ENCODE measurements at places on chromosomes 11 and 22. TPM values are rescaled to one million over a fixed set of nuclear protein-coding genes. Genes with fewer than 3 reads are reported as not detected.

GRCh38 chr11:123841174-123841573 is 35.0 kb upstream of the OR6M1 start:
- DNase-seq: no peak

SCO2 gene
- total RNA-seq: 63.6 TPM

RFPL1 gene
- total RNA-seq: not detected

DNA sequence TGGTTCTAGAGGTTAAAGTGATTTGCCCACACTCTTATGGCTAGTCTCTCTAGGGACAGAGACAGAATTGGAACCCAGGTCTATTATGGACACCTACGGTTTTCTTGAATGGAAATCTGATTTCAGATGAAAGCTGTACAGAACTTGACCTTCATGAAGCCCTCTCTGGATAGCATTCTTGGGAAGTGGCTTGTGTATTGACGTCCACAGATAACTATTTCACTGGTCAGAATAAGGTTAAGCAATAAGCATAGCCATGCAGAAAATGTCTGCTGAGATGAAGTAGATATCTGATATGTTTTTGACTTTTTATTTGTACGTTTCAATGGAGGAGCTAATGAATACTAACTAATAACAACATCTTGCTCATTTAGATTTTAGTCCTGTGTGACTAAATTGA is 1.1 kb downstream of the TLCD5 start:
- no peak for DNase-seq

DNA sequence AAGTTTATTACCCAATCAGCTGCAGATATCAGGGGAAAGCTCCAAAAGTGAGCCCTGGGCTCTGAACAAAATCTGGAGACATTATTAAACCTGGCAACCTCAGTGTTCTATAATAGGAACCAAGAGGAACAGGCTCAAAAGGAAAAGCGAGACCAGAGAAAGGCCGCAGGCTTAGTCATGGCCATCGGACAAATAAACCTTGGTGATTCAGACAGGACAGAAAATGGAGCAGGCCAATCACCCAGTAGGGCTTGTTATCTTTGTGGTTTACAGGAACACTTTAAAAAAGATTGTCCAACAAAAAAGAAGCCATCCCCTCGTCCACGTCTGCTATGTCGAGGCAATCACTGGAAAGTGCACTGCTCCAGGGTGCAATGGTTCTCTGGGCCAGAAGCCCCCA is 7.7 kb upstream of the PANX1 start:
- no peak for DNase-seq

DNA sequence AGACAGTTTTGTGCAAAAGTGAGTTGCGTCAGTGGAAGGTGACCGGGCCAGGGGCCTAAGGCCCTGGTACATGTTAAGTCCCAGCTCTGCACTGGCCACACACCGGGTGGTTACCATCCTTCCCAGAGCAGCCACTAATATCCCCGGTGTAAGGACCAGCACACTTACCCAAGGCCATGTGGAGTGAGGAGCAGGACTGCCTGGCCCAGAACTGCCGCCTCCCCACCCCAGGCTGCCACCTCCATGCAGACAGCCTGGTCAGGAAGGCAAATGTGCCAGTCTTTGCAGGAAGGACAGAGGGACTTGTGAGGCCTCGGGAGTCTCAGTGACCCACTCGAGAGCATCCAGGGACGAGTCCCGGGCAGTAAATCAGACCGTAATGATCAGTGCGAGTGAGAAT is 102.9 kb downstream of the MORC2 start:
- DNase-seq: no peak

- DNase-seq: no peak
These were observed 19.7 kb downstream of the ZNF195 start for GRCh38 chr11:3359092-3359824.

DNA sequence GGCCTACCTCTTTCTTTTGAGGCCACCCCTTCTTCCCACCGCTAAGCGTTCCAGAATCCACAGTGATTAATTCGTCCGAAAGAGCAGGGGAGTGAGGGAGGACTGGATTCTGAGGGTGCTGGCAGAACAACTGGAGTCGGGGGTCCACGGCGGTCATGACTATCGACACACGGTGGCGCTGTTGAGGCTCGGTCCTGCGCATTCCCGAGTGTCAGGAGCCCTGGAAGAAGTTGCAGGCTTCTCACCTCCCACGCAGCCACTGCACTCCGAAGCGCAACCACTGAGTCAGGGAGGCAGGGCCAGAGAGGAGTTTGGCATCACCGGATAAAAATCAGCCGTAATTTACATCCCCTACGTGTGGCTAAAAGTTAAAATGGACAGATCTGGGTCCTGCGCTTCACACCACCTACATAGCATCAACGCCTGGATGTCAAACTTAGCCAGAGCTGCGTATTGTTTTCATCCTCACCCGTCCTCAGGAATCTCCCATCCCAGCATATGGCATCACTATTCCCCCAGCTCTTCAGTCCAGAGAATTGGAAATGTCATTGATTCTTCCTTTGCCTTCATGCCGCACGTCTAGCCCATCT is 10.7 kb upstream of the CTSF start:
- peak; percentile 81 for DNase-seq

- no peak for DNase-seq
These were observed 582.9 kb downstream of the BRD1 start for GRCh38 chr22:49244466-49245420.

DNA sequence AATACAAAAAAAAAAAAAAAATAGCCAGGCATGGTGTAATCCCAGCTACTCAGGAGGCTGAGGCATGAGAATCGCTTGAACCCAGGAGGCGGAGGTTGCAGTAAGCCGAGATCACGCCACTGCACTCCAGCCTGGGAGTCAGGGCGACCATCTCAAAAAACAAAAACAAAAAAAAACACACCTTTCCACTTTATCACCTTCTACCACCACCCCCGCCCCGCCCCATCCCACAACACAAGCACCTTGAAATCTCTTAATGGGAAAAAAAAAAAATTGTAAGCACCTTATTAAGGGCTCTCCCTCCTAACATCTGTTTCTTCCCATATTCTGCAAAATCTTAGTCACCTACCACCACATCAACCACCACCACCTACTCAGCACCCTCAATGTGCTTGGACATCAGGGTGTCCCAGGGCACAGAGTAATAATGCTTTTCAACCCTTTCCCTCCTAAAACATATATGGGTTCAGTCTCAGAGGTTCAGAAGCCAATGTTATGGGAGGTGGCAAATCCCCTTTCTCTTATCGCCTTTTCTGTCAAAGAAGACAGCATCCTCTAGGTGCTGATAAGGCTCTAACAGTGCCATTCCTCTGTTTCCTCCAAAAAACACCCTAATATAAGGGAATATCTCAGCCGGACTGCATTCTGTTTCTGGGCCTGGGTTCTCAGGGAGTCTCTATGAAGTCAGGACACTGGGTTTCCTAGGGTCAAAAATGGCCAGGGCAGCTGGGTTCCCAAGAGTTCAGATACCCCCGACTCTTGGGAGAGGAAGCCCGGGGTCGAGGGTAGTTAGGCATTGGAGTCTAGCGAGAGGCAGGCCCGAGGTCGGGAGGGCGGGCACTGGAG is 718 bp downstream of the INTS5 start:
- no peak for DNase-seq

DNA sequence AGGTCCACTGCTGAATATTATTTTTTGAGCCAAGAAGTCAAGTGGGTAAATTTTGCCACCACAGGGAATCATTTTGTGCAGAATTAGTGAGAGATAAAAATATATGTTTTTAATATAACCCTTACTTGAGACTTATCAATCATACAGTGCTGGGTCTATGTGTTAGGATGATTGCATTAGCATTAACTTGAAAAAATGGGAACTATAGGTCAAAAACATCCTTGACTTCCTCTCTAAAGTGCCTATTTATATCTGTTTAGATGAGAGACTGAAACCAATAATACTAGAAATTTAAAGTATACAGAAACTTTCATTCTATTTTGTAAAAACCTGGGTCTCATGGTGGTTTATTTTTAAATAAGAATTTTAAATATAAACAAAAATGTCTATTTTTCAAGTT is 65.1 kb upstream of the CARD18 start:
- no peak for DNase-seq

HTR3B gene
- total RNA-seq: 0.14 TPM

- peak; percentile 60 for DNase-seq
These were observed 2.4 kb downstream of the ZDHHC24 start for GRCh38 chr11:66543263-66544107.

SOX6 gene
- total RNA-seq: 8.3 TPM

ANO5 gene
- 9.7 TPM for total RNA-seq

DNA sequence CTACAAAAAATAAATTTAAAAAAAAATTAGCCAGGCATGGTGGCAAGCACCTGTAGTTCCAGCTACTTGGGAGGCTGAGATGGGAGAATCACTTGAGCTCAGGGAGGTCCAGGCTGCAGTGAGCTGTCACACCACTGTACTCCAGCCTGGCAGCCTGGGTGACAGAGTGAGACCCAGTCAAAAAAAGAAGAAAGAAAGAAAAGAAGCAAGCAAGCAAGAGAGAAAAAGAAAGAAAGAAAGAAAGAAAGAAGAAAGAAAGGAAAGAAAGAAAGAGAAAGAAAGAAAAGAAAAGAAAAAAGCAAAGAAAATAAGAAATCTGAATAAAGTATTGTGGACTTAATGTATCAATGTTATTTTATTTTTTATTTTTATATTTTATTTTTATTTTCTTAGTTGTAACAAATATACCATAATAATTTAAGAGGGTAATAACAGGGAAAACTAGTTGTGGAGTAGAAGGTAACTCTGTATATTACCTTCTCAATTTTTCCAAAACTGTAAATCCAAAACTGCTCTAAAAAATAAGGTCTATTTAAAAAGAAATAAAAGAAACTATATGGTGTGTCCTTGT is 1.1 kb upstream of the ZNF215 start:
- no peak for DNase-seq

SEPTIN5 gene
- total RNA-seq: 7.3 TPM

DNA sequence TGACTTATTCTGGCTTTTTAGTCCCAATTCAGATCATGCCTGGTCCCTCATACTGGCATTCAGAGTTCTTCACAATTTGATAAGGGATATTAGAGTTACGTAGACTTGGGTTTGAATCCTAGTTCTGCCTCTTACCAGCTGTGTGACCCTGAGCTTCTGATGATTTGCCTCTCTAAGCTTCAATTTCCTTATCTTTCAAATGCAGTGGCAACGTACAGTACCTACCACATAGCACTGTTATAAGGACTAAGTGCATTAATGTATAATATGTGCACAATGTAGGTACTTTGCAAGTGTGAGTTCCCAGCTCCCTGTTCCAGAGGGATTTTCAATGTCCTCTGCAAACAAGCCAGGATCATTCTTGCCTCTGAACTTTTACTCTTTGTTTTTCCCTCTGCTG is 7.3 kb downstream of the RHOG start:
- no peak for DNase-seq

DNA sequence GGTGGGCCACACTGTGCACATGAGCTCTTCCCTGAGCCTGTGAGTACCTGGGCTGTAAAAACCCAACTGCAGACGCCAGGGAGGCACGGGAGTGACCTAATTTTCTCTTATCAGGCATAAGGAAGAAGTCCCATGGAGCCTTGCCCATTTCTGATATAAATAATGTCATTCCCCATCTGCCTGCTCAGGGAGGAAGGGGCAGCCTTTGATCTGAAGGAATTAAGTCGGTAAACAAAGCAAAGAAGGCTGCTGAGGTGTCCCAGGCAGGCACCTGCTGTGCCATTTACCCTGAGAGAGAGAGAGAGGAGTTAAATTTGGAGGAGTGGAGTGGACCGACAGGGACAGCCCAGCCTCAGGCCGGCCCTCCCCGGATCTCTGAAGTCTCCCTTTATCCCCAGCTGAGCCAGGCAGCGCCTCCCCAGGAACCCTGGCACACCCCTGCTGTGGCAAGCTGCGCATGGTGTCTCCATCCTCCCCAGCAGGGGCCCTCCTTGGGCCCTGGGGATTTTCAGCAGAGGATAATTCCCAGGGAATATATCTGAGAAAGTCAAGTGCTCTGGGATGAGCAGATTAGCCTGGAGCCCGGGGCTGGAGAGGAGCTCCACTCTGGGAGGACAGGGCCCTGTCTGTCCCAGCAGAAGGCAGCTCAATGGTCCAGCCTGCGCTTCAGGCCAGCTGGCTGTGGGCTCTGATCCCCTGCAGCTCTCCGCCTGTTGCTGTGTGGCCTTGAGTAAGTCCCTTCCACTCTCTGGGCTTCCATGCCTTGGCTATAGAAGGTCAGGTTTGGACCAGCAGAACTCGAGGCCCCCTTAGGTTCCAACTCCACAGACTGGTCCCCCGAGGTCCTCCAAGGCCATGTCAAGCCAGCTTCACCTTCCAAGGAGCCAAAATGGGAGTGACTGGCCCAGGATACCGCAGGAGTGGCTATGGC is 17.5 kb upstream of the CABP7 start:
- peak; percentile 23 for DNase-seq

DNA sequence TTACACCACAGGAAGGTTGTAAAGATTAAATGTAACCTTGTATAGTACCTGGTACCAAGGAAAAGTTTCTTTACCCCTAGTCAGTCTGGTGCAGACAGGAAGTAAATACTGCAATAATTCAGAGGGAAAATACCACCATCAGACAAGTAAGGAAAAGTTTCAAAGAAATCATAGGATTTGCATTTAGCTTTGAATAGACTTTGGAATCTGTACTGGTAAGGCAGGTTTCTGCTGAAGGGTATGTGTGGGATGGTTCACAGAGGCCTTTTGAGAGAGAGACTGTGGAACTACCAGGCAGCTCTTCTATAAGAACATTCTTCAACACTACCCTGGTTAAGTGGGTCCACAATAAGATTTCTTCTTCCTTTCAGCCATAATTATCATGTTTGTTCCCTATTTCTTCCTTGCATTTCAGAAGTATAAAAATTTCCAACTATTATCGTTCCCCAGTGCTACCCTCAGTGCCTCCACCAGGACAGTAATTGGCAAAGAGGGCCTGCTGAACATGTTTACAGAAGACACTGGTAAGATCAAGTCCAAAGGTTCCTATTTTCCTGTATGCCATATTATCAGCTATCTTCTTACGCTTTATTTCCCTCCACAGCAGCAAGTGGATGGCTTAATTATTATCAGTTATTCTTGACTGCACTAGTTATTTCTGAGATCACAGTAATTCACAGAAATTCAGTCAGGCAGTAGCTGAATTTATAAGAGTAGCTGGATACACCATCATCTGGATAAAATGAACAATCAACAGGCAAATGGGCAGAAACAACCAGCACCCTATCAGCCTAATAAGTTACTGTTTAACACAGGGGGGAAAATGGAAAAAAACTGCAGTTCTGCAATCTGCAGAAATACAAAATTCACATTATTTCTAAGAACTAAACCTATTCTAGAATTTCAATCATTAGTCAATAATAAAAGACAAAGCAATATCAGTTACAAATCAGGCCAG is 48.5 kb downstream of the PITPNB start:
- DNase-seq: no peak

GRCh38 chr22:35804421-35804820 is 86.7 kb downstream of the APOL5 start:
- DNase-seq: no peak

Data from transverse colon (tissue), 4 donors.